NCI-H1436 treated with DMSO at 0.1 percent for 48 hours (cell line): ENCODE measurements at places on chromosomes 6 and 20.

DNA sequence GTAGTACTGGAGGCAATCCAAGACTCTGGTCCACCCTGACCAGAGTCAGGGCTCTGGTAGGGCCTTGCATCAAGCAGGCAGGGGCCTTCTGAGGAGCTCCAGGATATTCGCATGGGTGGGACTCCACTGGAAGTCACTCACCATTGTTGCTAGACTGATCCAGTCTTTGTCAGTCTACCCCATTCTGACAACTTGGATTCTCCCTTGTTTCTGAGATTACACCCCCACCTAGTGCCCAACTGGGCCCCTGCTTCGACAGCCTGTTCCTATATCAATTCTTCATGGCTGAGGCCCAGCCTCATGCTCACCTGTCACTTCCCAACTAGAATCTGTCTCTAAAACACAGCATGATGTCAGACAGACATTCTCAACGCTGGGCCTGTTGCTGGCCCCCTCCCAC lies 5.2 kb downstream of the SLC35D3 start:
- no peak for DNase-seq

DNA sequence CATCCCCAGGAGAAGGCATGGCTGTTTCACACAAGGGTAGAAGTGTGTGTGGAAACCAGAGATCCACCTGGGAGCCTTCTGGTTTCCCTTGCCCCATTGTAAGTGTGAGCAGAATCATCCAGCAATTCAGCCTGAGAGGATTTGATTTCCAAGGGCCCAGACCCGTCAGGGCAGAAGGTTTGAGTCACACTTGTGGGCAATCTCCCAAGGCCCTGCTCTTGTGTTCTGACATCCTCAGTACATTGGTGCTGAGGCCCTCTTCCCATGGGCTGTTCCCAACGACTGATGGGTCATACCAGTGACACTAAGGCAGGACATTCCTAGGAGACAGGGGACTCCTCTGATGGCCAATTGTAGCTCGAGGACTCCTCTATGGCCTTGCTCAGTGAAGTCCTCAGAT lies 58.2 kb upstream of the POLR1H start:
- no peak for DNase-seq

DNA sequence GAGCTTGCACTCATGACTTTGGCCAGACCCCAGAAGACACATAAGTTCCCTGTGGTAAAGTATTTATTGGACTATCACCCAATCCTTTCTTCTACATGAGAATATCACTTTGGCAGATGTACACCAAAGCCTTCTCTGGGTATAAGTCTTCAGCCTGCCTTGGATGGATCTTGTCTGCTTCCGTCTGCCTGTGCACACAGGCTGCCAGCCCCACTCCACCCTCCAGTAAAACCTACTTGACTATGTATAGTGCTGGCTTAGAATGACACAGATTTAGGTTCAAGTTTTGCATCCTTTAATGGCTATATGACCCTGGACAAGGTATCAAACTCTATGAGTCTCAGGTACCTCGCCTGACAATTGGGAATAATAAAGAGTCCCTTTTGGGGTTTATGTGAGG lies 63.4 kb downstream of the BACH2 start:
- DNase-seq, result no peak

DNA sequence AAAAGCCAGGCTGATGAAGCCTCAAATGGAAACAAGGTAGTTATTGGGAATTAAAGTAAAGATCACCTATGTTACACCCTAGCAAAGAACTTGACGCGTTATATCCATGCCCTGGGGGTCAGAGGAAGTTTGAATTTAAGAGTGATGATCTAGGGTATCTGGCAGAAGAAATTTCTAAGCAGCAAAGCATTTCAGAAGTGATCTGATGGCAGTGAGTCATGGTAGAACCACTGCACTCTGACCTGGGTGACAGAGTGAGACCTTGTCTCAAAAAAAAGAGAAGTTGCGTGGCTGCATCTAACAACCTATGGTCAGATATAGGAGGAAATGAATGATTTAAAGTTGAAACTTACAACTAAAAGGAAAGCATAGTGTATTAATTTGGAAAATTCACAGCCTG lies 45.2 kb downstream of the SCP2D1 start:
- DNase-seq, result no peak

- DNase-seq, result no peak
Observed at GRCh38 chr6:17565399-17565798, 34.7 kb upstream of the FAM8A1 start.

DNA sequence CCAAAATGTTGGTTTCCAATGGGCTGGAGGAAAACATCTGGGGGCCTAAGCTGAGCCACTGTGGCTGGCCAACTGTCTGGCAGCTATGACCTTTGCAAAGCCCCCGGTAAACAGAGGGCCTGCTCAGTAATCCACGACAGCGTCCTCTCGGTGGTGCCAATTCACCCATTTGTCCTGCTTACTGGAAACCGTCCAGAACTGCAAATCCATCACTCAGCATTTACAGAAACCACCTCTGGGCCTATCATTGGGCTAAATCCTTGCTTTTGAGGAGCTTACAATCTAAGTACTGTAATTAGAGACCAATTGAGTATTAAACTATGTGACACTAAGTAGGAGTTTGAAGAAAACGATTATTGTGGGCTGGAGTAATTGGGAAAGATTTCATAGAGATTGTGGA lies 31.0 kb downstream of the ADAT2 start:
- no peak for DNase-seq
